ENCODE measurements at places on chromosomes 16 and 17.
A peak's percentile ranks its signal among the peaks of the same experiment; 100 is the strongest.

DNA sequence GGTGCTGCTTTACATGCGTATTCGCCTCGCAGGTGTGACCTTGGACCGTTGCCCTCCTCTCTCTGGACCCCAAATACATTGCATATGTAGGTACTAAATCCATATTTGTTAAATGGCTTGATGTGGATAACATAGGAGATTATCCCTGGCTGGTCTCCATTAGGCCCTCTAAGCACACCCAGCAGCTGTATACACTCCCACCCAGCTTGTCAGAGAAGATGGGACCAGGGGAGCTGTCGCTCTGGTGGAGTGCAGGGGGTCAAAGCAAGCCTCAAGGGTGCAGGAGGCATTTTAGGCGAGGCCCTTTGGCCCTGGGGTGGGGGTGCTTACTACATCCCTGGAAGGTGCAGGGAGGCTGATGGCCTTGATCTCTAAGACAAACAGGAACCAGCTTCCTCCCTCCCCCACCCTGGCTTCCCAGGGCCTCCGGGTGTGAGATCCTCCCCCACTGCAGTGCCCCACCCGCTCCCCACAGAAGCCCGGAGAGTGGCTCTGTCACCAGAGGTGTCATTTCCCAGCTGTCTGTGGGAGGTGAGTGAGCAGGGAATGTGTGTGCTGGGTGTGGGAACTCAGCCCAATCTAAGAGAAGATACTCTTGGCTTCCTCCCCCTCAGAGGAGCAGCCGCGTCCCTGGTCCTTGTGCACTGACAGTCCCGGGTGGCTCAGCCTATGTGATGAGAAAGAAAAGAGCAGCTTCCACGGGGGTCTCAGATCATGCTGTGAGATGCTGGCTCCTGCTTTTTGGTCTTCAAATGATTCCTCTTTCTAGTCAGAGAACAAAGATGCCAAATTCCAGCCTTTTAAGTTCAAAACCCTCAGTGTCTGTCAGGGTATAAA, 1.4 kb upstream of the VAMP2 start:
- peak; percentile 32 for DNase-seq

DNA sequence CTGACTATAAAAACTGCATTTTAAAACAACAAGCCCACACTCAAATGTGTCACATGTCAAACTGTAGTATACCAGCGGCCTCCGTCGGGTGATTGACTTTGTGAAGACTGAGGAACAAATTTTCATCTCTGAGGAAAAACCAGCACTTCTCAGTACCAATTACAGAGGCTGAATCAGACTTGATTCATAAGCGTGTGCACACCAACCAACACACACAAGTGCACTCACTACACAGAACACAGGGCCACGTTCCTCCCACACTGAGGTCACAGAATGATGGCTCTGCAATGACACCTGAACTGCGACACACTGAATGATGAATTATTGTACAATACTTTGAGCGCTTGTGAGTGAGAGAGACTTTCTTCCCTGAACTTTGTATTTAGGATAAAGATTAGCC, 29.6 kb downstream of the XPO6 start:
- DNase-seq = no peak

DNA sequence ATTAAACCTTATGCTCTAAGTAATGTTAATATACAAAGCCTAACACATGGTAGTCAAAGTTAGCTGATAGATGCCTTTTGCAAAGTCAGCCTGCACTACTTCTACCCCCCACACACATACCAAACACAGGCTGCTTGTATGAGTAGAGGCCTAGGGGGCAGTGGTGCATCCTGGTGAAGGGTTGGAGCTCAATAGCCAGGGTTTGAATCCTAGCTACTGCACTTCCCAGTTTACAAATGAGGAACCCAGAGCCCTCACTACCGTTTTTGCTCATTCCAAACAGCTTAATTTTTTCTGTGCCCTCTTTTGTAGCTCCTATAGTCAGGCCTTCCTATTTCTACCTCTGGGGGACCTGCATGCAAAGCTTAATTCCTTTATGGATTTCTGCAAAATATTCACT, 18.9 kb upstream of the HYDIN start:
- DNase-seq = no peak

DNA sequence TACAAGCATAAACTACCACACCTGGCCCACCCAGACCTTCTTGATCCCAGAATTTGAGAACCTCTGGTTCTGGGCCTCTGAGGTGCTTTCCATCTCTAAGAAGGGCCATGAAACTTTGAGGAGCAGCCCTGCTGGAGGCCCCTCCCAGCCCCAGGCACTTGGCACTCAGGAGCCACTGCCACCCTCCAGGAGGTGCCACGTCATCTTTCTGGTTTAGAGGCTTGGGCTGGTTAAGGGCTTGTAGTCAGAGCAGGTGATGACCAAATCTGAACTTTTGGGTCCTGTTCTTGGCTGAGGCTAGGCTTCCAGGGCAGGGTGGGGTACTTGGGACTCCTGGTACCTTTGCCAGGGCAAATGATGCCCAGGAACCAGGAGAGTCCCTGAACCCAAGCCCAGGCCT, 13.8 kb upstream of the DLX4 start:
- no peak for DNase-seq

- DNase-seq = no peak
Observed at GRCh38 chr16:75475420-75475847, 10.9 kb upstream of the TMEM170A start.

GRCh38 chr17:72618001-72618509, 474.4 kb downstream of the SLC39A11 start:
- no peak for DNase-seq

GRCh38 chr17:1362964-1363363, 37.1 kb downstream of the YWHAE start:
- no peak for DNase-seq

DNA sequence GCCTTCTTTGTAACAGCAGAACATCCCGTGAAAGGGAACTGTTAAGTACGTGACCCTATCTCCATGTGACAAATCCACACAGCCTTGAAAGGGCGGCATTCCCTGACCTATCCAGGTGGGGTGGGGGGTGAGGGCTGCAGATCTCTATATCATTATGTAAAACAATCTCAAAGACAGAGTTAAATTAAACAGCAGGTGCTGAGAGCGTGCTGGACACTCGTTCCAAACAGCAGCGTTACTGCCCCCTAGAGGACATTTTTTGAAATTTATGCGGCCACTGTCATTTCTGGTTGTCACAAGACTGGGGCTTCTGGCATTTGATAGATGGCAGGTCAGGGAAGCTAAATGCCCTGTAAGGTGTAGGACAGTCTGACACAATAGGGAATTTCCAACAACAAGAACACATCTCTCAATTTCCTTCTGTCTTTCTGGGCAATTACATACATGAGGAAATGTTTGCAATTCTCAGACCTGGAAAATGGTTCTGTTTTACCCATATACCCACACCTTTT, 6.7 kb upstream of the SLC25A39 start:
- peak; percentile 72 for DNase-seq

- DNase-seq = no peak
Observed at GRCh38 chr16:53888222-53888621, 184.3 kb downstream of the FTO start.

Measured in NCI-H1694 treated with DMSO at 0.1 percent for 48 hours (cell line).